SK-MEL-5 (cell line): ENCODE measurements at places on chromosomes 5 and 9.

DNA sequence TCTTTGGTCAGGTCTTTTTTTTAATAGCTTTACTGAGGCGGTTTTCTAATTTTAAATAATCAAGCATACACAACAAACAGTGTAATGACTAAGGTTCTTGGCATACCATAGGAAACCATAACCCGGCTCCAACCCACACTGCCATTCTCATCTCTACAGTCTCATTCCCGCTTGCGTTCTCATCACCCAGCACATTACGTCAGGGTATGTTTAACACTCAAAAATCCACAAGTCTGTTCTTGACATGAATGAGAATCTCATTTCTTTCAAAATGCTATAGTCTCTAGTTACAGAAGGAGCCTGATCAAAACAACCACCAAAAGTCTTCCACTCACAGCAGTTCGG, 505 bp downstream of the C5orf34 start:
- DNase-seq: no peak

GRCh38 chr5:134560698-134561097, 35.2 kb downstream of the JADE2 start:
- no peak for DNase-seq

- no peak for DNase-seq
These were observed 20.4 kb upstream of the PAPPA start for GRCh38 chr9:116133163-116133562.

DNA sequence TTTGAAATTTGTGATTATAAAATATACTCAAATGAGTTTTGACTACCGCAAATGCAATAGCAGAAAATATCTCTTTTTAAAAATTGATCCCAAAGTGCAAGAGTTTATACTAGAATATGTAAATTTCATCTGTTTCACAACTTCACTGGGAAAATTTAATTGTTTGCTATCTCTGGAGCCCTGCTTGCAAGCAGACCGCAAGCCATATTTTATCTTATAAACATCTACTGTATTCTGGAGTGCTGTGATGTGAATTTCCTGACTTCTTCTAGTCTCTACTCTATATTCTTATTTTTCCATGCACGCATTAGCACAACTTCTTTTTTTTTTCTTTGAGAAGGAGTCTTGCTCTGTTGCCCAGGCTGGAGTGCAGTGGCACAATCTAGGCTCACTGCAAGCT, 98.7 kb downstream of the DROSHA start:
- no peak for DNase-seq

DNA sequence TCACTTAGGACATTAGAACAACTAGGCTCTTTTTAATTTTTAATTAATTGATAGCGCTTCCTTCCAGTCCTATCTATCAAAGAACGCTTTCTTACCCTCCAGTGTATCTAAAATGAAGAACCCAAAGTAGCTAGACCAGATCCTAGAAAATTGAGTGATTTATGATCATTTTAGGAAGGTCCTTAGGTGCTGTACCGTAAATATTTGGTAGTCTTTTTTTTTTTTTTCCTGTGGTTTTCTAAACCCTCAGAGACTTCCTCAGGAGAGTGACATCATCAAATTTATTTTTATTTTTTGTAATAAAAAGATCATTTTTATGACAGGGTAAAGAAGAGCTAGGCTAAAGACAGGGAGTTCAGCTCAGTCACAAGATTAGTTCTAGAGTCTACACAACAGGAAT, 197.4 kb downstream of the WDR70 start:
- no peak for DNase-seq

DNA sequence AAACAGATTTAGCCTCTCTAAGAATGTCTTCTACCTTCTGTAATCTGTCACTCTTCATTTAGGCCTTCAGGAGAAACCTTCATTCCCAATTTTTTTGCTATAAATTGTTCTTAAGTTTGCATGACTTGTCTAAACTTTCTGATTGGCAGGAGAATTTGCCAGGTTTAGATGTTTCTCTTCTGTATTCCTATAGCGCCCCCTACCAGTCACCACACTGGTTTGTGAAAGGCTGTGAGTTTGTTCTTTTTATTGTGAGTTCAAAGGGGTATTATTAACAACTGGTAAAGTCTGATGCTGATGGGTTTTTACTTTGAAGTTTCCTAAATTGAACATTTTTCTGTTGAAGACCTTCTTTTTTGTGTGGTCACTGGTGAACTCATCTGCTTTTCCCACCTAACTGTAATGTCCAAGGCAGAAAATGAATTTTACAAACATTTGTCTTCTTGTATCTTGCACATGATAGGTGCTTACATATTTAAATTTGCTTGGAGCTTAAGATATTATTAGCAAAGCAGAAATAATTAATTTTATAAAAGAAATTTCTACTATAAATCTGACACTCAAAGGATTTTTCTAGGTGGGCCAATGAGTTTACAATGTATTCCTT, 18.4 kb upstream of the F2RL2 start:
- peak; percentile 84 for DNase-seq

GRCh38 chr5:115325296-115325959, 29.0 kb upstream of the CCDC112 start:
- no peak for DNase-seq

GRCh38 chr9:117409321-117409720, 5.5 kb downstream of the ASTN2 start:
- DNase-seq: no peak

DNA sequence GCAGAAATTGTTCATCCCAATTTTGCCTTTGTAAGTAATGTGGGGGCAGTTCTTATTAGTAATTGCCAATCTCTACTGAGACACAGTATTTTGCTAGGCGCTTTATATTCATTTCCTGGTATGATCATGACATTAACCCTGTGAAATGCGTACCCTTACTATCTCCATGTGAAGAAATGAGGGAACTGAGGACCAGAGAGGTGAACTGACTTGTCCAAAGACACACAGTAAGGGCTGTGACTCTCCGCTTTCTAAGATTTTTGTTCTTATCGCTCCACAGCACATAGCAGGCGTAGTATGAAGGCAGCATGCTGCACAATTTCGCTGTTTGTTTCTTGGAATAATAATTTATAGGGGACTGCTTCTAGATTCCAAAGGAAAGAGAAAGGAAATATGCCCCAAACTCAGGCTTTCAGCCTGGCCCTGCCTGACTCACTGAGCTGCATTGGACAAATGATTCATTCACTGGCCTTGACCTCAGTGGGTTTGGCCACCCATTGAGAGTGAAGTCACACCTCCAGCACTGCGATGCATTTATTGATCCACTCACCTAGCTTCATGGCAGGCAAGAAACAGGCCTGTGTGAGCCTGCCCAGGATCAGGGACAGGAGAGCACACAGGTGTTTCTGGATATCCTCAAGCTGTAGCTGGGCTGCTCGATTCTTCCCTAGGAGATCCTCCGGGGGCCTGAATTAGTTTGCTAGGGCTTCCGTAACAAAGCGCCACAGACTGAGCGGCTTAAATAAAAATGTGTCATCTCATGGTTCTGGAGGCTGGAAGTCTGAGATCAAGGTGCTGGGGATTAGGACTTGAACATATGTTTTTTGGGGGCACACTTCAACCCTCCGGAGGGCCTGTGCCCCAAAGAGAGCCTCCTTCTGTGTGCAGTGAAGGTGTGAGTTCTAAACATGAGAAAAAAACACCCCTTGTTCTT, 7.2 kb upstream of the DUSP1 start:
- DNase-seq: peak; percentile 20

GRCh38 chr9:113950195-113951031, 74.3 kb downstream of the ZNF618 start:
- no peak for DNase-seq

GRCh38 chr9:135718616-135719015, 16.6 kb downstream of the KCNT1 start:
- DNase-seq: peak; percentile 25

- no peak for DNase-seq
These were observed 482.0 kb downstream of the DTWD2 start for GRCh38 chr5:118506217-118506852.

GRCh38 chr9:94888775-94889174, 162.3 kb downstream of the AOPEP start:
- DNase-seq: no peak

DNA sequence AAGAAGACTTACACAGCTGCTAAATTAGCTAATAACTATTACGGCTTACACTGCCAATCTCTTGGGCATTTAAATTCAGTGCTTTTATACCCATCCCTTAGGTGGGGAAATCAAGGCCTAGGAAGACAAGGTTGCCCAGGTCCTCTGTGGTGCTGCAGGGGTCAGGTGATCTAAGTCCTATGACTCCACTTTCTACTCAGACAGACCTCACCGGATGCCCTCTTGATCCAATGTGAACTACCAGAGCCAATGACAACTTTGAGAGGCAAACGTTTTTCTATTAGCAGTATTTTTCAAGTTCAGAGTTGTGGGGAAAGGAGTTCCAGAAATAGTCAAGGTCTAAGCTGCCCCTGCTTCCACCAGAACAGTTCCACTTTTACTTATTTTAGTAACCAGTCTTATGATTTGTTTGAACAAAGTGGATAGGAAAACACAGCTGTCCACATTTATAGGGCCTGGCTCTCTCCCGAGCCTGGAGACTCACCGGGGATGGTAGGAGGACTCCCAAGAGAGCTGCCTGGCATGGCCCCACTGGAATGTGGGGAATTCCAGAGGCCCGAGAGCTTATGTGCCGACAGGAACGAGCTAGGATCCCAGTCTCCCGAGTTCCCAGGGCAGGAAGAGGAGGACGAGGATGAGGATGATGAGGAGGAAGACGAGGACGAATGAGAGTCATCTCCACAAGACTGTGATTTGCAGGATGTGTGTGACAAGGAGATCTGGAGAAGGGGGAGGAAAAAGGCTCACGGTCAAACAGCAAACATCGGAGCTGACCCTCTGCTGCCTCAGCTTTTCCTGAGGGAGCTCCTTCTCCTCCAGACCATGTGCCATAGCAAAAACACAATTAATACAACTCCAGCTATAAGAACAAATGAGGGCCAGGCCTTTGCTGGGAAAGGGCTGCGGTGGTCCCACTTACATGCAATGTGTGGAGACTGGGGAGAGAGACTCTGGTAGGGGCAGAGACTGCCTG, 16.7 kb downstream of the FAM193B start:
- DNase-seq: no peak

DNA sequence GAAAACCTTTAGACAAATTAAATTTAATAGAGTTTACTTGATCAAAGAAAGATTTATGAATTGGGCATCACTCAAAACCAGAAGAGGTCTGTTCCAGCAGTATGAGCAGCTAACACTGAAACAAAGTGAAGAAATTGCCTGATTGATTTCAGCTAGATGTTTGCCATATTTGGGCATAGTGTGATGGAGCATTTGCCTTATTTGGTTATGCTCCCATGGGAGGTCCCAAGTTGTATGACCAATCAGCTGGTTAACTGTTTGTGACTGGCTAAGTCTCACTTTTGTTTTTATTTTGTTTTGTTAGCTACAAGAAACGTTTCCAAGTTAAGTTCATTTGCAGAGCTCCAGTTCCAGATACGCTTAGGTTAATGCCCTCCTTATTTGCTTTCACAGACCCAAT, 53.3 kb upstream of the LMNB1 start:
- no peak for DNase-seq

DNA sequence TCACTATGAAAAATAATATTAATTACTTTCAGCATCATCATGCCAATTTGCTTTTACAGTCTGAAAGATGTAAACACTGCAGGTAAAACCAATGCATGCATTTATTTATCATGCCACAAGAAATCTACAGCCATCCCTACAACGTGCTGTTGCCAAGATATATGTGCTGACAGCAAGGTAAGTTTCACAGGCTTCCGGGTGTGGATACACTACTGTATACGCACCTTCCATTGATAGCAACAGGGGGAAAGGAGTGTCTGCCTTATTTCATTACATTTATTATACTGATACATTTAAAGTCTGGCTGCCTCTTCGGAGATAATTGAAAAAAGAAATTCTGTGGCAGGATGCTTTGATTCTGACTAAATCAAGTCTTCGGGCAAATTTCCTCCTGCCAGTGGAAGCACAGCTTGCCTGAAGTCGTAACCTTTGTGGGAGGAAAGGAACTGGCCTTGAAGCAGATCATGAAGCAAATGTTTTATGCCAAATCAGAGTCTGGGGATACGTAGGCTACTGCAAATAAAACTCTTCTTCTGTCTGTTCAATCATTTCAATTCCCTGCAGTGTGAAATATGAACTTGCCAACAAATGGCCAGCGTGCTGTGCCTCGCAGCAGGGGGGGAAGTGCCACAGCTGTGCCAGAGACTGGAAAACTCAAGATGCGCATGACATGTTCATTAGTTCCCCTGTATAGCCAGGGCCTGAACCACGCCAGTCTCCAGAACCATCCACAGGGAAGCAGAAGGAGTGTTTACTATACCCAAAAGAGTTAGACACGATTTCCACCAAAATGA, 268.1 kb downstream of the EFNA5 start:
- no peak for DNase-seq

DNA sequence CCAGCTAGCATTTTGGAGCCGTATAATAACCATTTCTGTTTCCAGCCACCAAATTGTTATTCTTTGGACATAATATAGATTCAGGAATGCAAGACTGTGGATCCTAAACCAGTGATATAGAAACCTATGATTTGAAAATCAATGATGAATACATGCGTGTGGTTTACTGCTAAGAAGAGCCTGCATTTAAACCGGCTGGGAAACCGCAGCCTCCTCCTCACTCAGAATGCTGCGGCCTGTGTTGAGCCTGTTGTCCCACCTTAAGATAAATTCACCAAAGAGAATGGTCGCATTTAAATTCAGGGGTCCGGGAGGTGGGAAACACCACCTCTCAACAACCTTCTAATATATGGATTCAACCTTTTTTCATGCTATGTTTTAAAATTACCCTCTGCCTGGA, 148.0 kb downstream of the MEF2C start:
- no peak for DNase-seq

DNA sequence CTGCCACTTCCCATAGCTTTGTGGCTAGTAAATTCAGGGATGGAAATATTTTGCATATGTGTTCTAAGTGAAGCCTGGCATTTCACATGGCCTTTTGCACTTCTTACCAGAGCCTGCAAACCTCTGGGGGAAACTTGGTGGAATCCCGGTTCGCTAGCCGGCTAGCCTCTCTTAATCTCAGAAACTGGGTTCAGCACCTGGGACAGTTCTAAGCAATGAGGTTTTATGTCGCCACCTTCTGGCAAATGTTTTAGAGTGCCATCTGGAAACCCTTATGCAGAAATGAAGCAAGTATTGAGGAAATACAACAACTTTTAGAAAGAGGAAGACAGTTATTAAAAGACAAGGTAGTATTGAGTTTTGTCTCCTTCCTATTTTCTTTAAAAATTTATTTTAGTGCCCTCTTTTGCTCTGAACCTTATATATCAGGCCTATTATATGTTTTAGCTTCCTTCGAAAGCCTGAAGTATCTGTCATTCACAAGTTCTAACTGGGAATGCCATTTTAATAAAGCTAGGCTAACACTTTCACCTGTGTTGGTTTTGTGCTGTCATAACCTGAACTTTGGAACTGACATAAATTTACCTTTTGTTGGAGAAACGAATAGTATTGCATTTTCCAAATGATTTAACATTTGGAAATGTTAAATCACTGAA, 963 bp upstream of the HTR1A start:
- DNase-seq: peak; percentile 81

GRCh38 chr5:159452480-159453167, 122.3 kb upstream of the IL12B start:
- DNase-seq: no peak

DNA sequence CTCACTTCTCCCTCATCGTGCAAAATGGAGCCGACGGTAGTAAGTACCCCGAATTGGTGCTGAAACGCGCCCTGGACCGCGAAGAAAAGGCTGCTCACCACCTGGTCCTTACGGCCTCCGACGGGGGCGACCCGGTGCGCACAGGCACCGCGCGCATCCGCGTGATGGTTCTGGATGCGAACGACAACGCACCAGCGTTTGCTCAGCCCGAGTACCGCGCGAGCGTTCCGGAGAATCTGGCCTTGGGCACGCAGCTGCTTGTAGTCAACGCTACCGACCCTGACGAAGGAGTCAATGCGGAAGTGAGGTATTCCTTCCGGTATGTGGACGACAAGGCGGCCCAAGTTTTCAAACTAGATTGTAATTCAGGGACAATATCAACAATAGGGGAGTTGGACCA, 979 bp downstream of the PCDHGA12 start:
- DNase-seq: no peak
